Uterus (tissue), 4 donors: ENCODE measurements at places on chromosomes 7 and 10. TPM values are rescaled to one million over a fixed set of nuclear protein-coding genes. Genes with fewer than 3 reads are reported as not detected.
A peak's percentile ranks its signal among the peaks of the same experiment; 100 is the strongest.

DNA sequence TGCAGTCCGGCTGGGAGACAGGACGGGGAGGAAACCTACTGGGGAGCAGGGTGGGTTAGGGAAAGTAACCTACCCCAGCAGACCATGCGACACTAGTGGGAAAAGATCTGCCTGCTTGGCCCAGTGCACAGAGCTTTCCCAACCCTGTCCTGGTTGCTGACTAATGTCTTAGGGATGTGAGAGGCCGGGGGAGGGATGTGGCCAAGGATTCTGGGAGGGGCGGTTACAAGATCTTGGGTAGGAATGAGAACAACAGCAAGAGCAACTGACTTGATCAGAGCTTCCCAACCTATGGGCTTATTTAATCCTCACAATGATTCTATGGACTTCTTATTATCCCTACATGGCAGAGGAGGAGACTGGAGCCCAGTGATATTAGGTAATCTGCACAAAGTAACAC is 24.0 kb upstream of the EIF5AL1 start:
- peak; percentile 91 for DNase-seq

The WNT16 gene
- not detected for total RNA-seq

GRCh38 chr7:24138343-24138742 is 145.6 kb upstream of the NPY start:
- no peak for DNase-seq

- no peak for DNase-seq
Measured at GRCh38 chr10:32005050-32005449, 51.2 kb downstream of the KIF5B start.

The HYAL4 gene
- not detected for total RNA-seq

The HTRA1 gene
- 98.3 TPM for total RNA-seq

DNA sequence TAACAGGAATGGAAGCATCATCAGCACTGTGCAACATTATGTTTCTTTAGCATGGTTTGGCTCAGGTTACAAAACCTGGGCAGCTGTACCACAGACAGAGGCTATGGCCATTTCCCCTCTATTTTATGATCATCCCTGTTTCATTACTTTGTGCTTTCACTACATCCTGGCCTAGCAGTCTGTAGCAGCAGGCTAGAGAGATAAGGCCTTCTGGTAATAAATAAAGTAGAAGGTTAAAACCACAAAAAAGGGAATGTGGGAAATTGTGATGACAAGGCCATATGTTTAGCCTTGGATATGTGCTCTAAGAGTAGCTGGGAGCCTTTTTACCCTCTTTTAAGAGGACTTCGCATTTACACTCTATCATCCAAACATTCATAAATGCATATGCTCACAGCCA is 266.2 kb upstream of the PHF14 start:
- DNase-seq = no peak

GRCh38 chr7:129354428-129355157 is 79.6 kb upstream of the STRIP2 start:
- DNase-seq = no peak

The HECW1 gene
- not detected for total RNA-seq

DNA sequence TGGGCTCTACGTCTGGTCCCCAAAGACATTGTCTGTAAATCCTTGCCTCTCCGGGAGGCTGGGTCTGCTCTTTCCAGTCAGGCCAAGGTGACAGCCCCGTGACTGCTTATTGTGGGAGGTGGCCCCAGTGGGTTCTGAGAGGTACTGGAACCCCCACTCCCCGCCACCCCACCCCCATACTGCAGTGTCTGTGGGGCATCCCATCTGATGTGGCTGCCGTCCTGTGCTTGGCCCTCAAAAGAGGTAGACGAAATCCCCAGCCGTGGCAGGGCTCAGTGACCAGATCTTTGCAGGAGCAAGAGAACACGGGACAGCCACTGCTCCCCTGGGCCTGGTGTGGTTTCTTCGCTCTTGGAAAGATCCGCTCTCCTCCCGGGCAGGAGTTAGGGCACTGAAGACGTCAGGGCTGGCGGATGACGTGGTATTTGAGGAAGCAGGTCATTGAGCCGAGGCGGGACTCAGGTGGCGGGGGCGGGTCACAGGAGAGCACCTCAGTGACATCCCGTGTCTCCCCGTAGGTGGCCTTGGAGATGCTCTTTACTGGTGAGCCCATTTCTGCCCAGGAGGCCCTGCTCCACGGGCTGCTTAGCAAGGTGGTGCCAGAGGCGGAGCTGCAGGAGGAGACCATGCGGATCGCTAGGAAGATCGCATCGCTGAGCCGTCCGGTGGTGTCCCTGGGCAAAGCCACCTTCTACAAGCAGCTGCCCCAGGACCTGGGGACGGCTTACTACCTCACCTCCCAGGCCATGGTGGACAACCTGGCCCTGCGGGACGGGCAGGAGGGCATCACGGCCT is 20.7 kb downstream of the ECHDC3 start:
- DNase-seq = no peak

GRCh38 chr10:26457088-26457487 is 18.9 kb downstream of the APBB1IP start:
- no peak for DNase-seq

- no peak for DNase-seq
Measured at GRCh38 chr10:19668116-19668515, 148.1 kb upstream of the PLXDC2 start.

DNA sequence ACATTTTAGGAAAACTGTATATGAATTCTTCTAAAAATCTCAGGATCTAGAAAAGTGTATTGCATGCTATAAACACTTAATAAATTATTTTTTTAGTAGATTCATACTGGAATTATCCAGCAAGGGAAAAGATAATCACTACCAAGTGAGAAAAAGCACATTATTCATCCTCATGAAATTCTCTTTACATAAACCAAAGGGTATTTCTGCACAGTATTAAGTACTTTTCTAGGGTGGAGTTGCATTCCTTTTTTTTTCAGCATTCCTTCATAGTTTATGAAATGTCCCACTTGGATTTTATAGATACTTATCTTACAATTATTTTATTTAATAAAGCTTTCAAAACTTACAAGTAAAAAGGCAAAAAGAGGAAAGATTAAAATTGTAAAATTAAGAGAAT is 403.3 kb downstream of the HGF start:
- no peak for DNase-seq

DNA sequence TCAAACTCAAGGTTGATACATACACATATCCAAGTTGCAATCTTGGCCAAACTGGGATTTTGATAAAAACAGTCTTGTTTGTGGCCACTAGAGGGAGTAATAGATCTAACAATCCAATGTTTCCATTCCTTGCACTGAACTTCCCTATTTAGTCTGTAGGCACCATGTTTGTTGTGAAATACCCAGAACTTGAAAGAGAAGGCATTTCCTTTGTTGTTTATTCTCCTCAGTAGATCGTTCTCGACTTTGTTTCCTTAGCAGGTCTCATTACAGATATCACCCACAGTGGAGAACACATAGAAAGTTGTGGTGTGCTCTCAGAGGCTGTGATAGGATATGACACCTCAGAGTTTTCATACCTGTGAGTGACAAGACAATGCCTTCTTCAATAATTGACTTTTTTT is 70.3 kb upstream of the MXI1 start:
- DNase-seq = no peak

DNA sequence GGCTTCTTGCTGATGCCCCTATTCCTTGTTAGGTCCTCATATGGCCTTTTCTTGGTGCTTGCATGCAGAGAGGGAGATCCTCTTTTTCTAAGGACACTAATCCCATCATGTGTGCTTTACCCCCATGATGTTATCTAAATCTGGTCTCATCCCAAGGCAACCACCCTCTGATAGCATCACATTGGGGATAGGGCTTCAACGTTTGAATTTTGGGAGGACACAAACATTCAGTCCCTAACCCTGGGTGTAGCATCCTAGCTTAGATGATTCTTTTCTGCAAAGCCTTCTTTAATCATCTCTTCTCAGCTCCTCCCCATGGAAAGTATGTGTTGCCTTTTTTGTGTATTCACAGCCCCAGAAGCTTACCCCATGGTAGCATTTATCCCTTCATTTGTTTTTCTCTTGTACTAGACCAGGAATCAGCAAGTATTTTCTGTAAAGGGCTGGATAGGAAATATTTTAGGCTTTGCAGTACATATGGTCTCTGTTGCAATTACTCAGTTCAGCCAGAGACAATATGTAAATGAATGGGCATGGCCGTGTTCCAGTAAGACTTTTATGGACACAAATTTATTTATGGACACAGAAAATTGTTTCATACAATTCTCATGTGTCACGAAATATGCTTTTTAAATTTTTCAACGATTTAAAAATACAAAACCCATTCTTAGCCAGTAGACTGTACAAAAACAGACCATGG is 101.5 kb upstream of the CSTF2T start:
- DNase-seq = no peak

DNA sequence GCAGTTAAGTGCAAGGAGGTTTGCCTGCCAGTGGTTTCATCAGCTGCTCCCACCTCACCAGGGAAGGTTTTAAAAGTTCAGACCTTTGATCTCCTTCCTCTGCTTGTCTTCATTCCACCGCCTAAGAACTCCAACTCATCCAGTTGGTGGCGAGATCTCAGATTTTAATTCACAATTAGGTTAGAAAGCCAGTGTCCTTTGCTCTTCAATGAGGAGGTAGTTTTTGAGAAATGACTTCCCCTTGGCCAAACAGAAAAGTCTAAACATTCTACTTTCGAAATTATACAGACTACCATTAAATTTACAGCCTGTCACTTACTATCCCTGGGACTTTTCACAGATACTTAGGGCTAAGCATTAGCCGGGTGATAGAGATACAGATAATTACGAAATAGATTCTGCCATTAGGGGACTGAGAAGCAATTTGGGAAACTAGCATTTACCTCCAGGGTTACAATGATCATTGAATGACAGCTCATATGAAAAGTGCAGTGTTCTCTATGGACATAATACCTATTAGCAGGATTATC is 513.4 kb upstream of the GHITM start:
- no peak for DNase-seq

The CASP7 gene
- 13.1 TPM for total RNA-seq

The SH2D4B gene
- 1.4 TPM for total RNA-seq

DNA sequence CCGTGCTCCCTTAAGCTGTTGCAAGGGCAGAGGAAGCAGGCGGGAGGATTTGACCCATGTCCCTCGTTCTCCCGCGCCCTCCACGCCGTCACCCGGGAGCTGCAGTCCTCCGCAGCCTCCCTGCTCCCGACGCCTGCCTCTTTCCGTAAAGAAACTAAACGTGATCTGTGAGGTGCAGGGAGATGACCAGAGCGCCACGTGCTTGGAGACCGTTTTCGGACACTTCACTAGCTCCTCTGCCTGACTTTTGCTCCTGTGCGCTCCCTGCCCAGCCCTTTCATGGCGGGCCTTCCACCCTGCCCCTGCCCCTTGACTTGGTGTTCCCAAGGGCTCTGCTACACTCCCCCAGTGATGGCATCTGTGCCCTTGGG is 171.2 kb downstream of the LSM5 start:
- DNase-seq = no peak

DNA sequence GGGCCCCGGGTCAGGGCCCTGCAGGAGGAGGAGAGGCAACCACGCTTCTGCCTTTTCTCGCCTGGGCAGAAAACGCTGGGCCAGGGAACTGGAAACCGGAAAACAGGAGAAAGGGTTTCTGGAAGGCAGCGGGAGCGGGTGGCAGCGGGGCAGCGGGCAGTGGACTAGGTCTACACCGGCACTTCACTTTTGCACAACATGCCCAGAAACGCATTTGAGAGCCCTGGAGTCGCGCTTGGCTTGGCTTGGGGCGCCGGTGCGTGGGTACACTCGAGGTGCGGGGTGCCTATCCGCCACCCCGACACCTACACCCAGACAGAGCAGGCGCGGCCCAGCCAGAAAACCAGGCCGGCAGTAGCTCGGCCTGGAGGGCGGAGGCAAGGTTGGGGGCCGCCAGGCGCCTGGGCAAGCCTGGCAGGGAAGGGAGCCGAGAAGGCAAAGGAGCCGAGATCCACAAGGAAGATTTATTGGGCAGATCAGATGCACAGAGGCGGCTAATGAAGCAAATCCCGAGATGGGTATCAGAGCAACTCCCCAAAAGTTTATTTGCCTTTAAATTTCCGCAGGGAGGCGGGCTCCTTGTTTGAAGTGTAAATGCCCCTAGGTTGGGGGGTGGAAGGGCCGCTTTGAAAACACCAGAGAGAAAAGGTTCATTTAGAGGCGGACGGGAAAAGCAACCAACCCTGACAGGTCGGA is 3.2 kb upstream of the PAX2 start:
- DNase-seq = no peak

DNA sequence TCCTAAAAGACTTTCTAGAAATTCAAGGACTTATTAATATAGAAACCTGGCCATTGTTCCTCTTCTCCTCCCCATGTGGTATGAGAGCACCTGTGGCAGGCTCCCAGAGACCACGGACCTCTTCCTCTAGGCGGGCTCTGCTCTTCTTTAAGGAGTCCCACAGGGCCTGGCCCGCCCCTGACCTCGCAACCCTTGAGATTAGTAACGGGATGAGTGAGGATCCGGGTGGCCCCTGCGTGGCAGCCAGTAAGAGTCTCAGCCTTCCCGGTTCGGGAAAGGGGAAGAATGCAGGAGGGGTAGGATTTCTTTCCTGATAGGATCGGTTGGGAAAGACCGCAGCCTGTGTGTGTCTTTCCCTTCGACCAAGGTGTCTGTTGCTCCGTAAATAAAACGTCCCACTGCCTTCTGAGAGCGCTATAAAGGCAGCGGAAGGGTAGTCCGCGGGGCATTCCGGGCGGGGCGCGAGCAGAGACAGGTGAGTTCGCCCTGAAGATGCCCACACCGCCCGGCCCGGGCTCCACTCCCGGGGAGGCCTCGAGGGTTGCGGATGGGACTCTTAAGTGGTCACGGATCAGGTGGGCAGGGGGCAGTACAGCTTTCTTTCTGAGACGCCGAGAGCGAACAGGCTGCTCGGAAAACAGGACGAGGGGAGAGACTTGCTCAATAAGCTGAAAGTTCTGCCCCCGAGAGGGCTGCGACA is at the start of gene SLC26A4:
Gene SLC26A4 (plus strand): TSS at position 448 of the 700 bp plus-strand sequence. CDS start 814 bp downstream, outside the sequence.
- DNase-seq = no peak

DNA sequence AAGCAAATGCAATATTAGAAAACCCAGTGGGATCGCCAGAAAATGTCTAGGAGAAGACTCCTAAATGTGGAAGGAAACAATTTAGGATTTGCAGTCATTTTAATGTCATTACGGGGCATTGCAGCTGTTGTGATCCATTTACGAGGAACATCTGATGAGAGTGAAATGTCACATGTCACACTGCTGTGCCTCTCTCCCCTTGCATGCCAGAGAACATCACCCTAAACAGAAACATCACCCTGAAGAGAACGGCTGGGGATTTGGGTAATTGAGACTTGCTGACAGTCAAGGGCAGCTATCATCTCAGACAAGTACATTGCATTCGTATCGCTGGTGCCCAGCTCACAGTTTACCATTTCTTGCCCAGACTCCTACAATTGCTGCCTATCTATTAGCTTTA is 785.7 kb upstream of the POM121L12 start:
- no peak for DNase-seq

GRCh38 chr7:135993950-135994349 is 16.8 kb upstream of the MTPN start:
- DNase-seq = no peak
